Stimulated activated memory B cell treated with anti-CD40 and anti-IgM and Interleukin-4, amounts not matched to agents 10 μg/mL and 1 μg/mL and 100 μg/mL, for 72 hours (primary cell): ENCODE measurements at places on chromosomes 2 and 18.

GRCh38 chr18:52340406-52341102, 557 bp downstream of the DCC start:
- ATAC-seq, result no peak

GRCh38 chr2:122737429-122738077, 982.1 kb downstream of the TSN start:
- ATAC-seq, result peak; percentile 34

DNA sequence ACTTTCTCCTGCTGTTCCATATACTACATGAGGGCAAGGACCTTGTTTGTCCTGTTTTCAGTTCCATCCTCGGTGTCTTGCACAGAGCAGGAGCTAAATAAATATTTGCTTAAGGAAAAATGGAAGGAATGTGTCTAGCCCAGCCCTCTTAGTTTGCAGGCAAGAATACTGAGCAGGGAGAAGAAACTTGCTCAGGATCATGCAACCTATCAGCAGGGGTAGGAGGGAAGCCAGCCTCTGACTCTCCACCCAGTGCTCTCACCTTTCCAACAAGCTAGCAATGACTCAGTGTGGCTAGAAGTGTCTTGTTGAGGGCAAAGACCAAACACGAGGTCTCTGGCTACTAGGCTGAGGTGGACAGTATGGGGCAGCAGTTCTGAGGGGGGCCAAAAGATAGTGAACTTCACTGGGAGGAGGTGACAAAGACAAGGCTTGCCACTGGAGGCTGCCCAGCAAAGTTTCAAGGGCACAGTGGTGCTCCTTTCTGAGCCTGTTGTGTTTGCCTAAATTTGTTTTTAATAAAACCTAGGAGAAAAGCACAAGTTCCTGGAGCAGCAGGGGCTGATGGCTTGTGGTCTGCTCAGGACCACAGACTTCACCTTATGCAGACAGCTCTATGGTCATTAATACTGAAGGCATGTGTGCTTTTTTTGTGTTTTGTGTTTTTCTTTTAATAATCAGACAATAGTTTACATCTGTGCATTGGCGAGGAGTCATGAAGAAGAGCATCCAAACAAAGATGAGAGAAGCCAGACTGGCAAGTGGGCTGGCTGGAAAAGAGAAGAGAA, 49.1 kb upstream of the CTAGE1 start:
- ATAC-seq, result no peak

DNA sequence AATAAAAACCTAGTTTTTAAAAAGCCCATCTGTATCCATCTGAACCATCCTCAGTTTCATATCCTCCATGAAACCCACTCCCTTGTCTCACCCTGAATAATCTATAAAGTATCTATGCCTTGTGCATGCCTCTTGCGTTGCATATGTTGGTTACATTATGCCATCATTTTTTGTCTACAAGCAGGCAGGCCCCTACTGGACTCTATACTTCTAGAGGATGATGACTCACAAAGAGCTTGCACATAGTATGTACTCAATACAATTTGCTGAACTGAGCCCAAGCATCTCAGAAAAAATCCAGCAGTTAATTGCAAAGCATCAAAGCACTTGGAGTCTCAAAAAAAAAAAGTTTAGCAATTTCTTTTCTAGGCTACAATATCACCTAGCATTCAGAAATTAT, 95.6 kb downstream of the DYM start:
- no peak for ATAC-seq

- no peak for ATAC-seq
Measured at GRCh38 chr2:236352761-236353593, 88.8 kb upstream of the ASB18 start.

GRCh38 chr2:236647621-236648020, 78.0 kb downstream of the ACKR3 start:
- ATAC-seq, result no peak

- ATAC-seq, result no peak
Measured at GRCh38 chr2:230850358-230850658, 14.4 kb upstream of the ITM2C start.

GRCh38 chr2:202337151-202337550, 39.0 kb upstream of the BMPR2 start:
- no peak for ATAC-seq

- no peak for ATAC-seq
Measured at GRCh38 chr2:47193607-47194006, 38.5 kb upstream of the STPG4 start.

DNA sequence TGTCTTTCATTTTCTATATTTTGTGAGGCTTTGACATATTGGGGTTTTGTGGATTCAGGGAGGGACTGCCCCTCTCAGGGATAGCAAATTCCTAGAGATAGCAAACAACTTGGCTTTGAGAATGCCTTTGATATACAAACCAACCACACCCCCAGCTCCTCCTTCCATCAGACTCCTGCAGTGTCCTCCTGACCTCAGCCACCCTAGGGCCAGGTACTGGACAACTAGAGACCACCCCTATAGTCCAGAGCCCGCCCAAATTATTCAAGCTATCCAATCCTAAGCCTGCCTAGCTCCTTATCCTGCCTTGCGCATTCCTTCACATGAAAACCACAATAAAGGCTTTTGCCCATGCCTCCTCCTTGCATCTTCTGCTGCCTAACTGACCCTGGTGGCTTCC, 22.9 kb upstream of the STAM2 start:
- ATAC-seq, result no peak

DNA sequence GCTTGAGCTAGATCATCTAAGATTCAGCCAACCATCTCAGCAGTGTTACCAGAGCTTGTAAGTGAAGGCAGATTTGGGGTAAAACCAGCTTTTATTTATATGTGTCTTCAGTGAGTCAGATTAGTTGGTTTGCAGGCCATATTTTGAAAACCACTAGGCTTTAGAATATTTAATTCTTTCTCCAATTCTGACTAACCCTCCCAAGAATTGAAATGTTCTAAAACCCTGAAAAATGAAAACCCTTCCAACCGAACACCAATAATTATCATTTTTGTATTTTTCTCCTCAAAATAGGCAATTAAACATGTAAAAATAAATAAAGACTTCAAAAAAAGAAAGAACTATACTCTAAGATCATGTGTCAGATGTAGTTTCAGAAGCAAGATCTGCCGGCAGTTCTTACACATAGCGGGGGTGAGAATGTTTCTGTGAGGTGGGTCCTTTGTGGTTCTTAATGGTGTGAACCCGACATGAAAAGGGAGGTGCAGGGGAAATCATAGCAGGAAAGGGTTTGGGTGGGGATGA, 14.2 kb downstream of the PLEK start:
- ATAC-seq, result no peak

DNA sequence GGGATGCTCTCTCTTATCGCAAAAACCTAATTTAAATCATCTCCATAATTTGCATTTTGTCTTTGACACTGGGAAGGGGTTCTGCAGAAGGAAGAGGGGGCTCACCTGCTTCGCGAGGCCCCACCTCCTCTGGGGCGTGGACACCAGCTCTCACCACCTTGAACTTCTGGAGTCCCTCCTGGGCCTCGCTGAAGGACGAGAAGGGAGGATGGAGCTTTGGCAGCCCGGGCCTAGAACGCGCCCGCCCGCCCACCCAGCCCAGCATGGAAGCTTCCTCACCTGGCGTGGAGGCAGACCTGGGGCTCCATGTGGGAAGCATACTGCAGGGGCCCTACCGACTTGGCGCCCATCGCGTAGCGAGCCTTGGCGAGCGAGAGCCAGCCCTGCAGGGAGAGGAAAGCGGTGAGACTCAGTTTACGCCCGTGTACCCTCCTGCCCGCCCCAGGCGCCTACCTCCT, 1.1 kb upstream of the IMP4 start:
- ATAC-seq, result no peak

- no peak for ATAC-seq
Measured at GRCh38 chr2:225073198-225073597, 30.9 kb upstream of the DOCK10 start.

GRCh38 chr2:225037415-225038230, 4.6 kb downstream of the DOCK10 start:
- ATAC-seq, result no peak

DNA sequence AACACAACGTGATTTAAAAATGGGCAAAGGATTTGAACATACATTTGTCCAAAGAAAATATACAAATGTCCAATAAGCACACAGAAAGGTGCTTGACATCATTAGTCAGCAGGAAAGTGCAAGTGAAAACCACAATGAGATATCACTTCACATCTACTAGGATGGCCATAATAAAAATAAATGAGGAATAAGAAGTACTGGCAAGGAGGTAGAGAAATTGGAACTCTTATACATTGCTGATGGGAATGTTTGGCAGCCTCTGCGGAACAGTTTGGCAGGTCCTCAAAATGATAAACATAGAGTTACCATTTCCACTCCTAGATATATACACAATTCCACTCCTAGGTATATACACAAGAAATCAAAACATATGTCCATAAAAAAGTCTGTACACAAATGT, 51.0 kb upstream of the PGAP1 start:
- ATAC-seq, result no peak
